ENCODE measurements at places on chromosomes 12 and 14.

GRCh38 chr12:115149279-115149678 lies 465.3 kb upstream of the TBX3 start:
- no peak for DNase-seq

DNA sequence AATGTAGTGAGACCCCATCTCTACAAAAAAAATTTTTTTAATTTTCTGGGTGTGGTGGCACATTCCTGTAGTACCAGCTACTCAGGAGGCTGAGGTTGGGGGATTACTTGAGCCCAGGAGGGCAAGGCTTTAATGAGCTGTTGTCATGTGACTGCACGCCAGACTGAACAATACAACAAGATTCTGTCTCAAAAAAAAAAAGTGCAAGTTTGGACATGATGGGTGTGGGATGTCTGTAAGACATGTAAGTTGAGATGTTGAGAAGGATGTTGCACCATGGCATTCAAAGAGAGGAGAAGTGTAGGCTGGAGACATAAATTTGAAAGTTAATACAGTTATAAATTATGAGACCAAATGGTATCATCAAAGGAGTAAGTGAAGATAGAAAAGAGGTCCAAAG lies 23.5 kb downstream of the YEATS4 start:
- no peak for DNase-seq

DNA sequence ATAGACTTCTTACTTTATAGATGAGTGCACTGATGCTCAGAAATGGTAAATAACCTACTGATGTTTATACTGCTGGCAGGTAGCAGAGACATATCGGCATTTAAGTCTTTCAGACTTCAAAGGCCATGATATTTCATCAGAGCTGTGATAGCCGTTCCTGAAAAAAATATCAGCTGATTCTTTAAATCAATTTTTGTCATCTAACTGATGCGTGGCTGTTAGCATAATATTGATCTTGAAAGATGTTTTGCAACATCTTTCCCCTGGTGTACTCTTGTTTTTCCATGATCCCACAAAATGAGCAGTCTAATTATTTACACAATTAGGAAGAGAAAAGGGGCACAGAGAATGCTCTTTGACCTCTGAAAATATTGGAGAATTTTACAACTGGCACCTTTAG lies 1.6 kb upstream of the SLCO1B1 start:
- DNase-seq, result no peak

DNA sequence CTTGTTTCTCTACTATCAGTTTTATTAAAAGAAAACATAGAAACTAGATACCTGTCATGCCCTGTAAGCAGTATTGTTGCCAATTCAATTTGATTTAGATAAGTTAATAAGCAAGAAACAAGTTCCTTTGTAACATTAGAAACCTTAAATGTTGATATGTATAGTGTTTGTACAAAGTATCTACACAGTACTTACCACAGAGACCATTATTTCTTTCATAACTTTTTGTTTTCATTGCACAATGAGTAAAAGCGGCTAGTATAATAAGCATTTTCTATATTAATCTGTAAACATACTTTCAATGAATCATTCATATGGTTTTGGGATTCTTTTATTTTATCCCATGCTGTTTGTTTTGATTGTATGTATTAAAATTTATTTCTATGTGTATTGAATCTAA lies 305.1 kb downstream of the TTC6 start:
- DNase-seq, result no peak

DNA sequence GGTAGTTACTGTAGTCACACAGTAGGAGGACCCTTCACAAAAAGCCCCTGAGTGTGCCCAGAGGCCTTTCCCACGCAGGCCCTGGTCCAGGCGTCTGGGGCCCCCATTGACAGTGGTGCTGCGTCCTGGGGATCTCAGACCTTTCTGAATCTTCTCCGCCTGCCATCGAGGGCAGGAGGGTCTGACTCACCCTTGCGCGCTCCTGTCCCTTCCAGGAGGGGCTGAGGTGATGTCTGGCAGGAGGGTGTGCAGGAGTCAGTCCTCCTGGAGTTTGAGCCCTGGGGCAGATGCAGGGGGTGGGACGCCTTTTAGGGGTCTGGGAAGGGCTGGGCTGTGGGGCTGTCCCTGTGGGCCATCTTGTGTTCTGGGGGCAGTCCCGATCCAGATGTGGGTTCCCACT lies 386.8 kb downstream of the TMEM121 start:
- no peak for DNase-seq

GRCh38 chr14:64195199-64195598 lies 99.0 kb downstream of the ESR2 start:
- DNase-seq, result no peak

- DNase-seq, result no peak
Observed at GRCh38 chr12:76391461-76391860, 43.2 kb upstream of the BBS10 start.

DNA sequence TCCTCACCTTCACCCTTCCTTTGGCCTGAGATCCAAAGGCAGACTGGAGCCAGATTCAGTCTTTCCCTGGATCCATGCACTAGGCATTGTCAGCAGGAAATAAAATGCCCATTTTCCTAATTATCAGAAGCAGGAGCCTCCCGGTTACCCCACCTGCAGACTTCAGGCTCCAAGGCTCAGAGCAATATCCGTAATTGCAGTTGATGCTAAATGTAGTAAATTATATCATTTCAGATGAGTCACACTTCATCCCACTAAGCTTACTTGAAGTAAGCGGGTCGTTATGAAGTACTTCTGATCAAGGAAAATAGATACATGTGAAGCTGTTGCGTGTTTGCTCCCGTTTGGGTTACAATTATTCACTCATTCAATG lies 110.7 kb upstream of the SFSWAP start:
- no peak for DNase-seq

DNA sequence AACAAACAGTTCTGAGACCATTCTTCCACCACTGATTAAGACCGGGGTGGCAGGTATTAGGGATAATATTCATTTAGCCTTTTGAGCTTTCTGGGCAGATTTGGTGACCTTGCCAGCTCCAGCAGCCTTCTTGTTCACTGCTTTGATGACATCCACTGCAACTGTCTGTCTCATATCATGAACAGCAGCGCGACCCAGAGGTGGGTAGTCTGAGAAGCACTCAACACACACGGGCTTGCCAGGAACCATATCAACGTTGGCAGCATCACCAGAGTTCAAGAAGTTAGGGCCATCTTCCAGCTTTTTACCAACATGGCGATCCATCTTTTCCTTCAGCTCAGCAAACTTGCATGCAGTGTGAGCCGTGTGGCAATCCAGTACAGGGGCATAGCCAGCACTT lies 16.9 kb downstream of the AEBP2 start:
- DNase-seq, result no peak

Measured in caudate nucleus (tissue), 63 donors.